Neural progenitor cell (in vitro differentiated cells): ENCODE measurements at places on chromosomes 11 and 22. TPM values are rescaled to one million over a fixed set of nuclear protein-coding genes. Genes with fewer than 3 reads are reported as not detected.

CNIH2 gene
- total RNA-seq: 5.6 and 5.7 TPM in 2 replicates

ASRGL1 gene
- total RNA-seq: 44.5 and 56.8 TPM in 2 replicates

TMEM191C gene
- total RNA-seq: 1.5 TPM in 1 of 2 replicates, not detected in the other

TMEM25 gene
- 28.2 and 29.0 TPM in 2 replicates for total RNA-seq

HIC2 gene
- 14.3 and 30.2 TPM in 2 replicates for total RNA-seq

C11orf24 gene
- 9.7 and 19.9 TPM in 2 replicates for total RNA-seq

- DNase-seq: no peak
Measured at GRCh38 chr11:44454666-44455065, 110.8 kb upstream of the CD82 start.

- no peak for DNase-seq
Measured at GRCh38 chr11:88744140-88744539, 321.6 kb downstream of the GRM5 start.

DNA sequence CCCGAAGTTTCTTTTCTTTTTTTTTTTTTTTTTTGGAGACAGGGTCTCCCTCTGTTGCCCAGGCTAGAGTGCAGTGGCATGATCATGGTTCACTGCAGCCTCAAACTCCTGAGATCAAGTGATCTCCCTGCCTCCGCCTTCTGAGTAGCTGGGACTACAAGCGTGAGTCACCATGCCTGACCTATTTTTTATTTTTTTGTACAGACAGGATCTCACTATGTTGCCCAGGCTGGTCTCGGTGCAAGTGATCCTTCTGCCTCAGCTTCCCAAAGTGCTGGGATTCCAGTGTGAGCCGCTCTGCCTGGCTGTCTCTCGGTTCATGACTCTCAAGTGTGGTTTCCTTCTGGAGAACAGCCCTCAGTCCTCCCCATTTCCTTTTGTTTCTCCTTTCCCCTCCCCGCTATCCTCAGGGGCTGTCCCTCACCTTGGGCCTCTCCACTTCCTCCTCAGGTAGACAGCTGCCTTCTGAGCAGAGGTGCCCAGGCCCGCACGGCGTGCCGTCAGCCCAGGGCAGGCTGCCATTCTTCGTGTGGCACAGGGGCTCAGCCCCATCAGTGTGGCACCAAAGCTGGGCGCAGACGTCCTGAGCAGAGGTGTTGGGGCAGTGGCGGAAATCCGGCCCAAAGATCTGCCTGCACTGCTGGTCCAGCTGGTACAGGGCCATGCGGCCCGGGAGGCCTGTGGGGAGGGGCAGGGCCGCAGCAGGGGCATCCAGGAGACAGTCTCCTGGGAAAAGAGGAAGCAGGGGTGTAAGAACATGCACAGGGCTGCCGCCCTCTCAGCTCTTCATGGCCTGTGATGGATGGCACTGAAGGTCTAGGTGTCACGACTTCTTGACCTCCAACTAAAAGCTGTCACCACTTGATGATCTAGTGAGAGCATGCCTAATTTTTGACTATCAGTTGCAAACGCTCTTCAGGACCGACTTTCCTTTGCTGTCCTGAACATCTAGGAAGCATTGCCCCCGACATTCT is 14.0 kb downstream of the ADAMTS8 start:
- no peak for DNase-seq

- no peak for DNase-seq
Measured at GRCh38 chr22:33780531-33781136, 139.6 kb downstream of the LARGE1 start.

DNA sequence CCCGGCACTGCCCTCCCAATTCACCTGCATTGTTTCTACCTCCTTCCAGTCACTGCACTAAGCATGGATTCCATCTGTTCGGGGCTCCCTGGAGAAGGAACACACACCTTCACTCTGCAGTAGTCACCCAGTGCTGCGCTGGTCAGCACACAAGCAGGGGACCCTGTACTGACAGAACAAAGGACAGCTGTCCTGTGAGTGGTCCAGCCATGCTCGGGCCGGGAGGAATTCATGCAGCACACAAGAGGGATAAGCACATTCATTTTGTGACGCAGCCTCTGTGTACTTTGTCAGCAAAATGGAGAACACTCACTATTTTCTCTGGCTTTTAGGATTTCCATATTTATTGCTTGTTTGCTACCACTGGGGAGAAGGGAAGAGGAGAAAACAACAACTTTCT is 167.3 kb downstream of the NTM start:
- peak; percentile 25 for DNase-seq
